ENCODE measurements at places on chromosomes 2 and 18.

DNA sequence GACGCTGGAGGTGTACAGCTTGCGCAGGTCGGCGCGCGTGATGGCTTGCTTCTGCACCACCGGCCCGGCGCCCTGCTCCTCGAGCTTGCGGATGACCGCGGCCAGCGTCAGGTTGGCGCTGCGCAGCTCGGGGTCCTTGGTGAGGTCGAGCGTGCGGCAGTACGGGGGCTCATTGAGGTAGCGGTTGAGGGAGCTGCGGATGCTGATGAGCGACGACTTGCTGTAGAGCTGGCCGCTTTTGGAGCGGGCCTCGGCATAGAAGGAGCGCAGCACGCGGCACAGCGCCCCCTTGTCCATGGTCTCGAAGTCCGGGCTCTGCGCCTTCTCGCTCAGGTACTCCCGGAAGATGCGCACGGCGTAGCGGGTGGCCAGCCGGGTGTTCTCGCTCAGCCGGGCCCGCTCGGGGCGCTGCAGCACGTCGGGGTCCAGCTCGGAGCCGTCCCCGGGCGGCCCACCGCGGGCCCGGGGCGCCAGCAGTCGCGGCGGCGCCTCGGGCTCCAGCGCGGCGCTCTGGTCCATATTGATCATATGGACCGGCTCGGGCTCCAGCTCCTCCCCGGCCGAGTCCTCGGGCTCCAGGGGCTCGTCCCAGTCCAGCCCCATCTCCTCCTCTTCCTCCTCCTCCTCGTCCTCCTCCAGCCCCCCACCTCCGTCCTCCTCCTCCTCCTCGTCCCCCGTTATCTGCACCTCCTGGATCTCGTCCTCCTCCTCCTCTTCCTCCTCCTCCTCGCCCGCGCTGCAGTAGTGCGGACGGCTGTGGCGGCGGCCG lies 523 bp downstream of the KCTD1 start:
- peak; percentile 57 for DNase-seq

DNA sequence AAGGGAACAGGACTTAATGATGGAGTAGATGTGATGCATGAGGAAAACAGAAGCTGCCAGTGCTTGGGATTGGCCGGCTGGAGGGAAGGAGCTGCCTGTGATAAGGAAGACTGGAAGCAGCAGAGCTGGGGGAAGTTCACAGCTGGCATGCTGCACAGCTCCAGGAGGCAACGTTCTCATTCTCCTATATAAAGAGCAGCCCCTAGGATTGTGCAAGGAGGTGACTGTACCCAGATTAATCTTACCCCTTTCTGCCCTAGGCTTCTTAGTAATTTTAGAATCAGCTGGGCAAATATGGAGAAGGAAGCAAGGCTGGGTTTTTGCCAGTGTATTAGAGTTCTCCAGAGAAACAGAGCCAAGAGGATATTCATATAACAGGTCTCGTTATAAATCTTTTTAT lies 155.8 kb downstream of the ALPK2 start:
- DNase-seq: no peak

DNA sequence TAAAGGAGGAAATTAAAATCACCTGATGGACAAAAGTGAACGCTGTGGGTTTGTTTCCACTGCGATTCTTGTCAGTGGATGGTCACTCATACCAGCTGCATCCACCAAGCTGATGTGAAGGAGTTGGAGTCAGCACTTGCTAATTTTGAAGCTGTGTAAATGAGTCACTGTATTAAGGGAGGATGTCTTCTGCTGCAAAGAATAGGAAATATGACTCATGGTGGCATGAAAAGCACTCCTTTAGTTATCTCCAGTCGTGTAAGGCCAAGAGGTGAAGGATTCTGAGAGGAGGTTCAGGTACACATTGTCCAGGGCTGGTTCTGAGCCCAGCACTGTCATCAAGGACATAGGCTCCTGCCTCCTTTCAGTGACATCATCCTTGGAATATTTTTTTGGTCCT lies 71.7 kb upstream of the SKOR2 start:
- DNase-seq: no peak

DNA sequence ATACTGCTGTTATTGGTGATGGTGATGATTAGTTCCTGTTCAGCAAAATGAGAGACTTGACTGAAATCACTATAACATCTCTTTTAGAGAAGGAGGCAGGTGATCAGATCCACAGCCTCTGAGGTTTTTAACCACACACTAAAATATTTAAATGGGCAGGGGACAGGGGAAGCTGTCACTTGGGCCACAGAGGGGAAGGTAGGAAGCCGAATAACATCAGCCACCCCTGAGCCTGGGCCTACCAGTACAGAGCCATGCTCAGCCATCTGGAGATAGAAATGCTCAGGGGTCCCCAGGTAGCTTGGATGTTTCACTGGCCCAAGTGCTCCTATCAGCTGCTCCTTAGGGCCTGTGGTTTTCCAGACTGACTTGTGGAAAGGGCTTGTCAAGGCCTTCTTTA lies 122.3 kb downstream of the MRO start:
- no peak for DNase-seq

DNA sequence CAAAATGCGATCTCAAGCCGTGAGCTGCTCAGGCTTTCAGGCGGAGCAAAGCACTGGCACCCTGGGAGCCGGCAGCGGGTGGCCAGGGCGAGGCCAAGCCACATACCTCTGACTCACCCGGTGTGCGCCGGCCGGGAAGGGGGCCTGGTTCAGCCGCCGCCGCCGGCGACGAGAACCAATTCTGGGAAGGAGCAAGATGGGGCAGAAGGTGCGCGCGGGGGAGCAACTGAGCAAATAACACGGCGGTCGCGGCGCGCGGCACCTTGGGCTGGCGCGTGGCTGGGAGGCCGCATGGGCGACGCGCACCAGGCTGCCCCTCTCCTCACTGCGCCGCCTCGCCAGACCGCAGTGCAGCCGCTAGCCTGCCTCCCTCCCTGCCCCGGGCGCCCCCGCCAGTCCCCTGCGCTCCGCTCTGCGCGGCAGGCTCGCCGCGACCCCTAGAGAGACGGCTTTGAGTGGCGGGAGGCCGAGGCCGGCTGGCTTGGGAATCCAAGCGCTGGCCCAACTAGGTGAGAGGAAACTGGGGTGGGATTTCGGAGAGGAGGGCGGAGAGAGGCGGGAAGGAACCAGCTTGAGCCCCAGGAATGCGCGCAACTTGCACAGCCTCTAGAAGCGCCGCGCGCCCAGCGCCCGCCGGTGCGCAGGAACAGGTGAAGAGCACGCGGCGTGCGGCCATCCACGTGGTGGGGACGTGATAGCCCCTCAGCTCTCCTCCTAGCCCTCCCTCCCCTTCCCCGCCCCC lies 3.2 kb downstream of the NRP2 start:
- no peak for DNase-seq

DNA sequence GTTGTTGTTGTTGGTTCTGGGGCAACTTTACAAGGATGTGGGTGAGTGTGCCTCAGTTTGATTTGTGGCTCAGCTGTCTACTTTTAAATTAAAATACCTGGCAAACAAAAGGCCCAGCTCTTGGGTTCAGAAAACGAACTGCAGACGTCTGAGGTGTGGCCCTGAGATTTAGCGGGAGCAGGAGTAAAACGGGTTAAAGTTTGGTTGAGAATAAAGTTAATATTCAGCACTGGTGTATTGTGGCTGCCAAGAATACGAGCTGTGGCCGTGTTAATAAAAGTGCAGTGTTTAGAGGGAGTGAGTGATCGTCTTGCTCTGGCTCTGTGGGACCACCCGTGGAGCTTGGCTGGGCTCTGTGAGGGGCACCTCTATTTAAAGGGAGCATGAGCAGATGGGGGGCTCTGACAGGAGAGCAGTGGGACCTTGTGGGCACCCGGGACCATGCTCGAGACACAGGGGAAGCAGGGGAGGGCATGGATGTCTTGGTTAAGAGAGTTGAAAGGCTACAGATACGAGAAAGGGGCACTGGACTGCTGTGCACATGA lies 80.3 kb downstream of the VAPA start:
- DNase-seq: no peak

DNA sequence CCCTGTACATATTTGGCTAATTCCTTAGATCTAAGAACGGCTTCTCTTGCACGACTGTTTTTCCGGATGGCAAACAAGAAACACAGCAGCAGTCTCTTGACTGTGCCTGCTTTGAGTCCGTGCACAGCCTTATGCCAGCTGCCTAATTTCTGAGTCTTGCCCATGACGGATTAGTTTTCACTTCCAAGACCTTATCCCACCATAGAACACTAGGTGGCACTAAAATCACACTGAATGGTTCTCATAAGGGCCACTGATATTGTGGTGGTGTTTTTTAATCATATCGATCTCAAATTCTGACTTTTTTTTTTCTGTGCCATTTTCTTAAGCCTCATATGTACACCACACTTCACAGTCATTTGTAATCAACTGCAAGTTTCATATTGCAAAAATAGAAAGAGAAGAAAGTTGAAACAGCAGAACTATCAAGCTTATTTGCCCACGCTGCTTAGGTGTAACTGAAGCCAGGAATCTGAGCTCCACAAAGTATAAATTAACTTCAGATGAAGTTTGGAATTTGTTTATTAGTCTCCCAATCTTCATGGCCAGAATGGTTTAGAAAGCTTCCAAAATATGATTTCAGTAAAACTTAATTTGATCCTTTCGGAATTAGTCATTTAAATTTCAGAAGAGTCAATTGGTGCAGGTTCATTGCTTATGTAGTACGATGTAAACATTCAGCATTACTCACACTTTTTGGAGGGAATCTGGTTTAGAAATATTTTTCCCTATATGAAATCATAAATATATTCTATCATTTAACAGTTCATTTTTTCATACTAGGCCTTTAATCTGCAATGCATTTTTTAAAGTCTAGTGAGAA lies 45.5 kb upstream of the SCN7A start:
- peak; percentile 64 for DNase-seq

DNA sequence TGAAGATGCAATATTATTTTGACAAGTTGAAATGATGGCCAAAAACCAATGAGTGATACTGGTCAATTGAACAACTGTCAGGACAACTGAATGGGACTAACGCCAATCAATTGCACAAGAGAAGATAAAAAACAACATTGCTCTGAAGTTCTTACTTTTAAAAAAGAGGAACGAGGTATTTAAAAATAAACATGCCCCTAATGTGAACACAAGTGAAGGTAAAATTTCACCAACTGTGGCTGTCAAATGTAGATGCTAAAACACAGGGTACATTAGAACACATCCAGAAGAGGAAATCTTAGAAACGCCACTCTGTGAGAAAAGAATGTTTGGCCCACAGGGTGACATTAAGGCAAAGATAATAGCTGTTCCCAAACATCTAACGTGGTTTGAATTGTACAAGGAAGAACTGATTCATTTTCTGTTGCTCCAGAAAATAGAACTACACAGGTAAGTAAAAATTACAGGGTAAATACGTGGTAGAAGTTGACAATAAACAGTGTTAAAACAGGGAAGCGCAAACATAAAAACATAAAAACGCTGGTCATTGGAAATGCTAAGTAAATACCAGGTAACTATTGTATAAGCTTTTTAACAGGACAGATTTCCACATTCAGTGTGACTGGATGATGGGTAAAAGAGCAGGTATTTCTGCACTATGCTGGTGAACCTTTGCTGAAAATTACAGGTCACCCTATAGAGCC lies 20.3 kb downstream of the LONRF2 start:
- no peak for DNase-seq

- no peak for DNase-seq
Measured at GRCh38 chr2:128748336-128748735, 429.7 kb upstream of the HS6ST1 start.

DNA sequence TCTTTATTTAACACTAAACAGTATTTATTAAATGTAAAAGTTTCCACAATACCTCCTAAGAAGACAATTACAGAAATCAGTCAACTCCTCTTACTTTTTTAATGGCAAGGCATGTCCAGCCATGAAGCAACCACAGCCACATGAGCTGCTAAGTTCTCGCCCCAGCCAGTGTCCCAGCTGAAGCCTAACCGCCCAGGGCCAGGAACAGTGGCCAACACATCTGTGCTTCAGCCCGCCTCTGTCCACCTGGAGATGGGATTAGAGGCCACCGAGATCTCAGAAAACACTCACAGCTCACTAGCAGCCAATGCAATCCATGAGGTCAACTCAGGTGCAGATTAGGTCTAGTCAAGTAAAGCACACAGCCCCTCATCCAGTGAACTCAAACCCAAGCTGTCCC lies 40.2 kb downstream of the PID1 start:
- DNase-seq: no peak

- no peak for DNase-seq
Measured at GRCh38 chr2:226220511-226220910, 579.1 kb downstream of the IRS1 start.

DNA sequence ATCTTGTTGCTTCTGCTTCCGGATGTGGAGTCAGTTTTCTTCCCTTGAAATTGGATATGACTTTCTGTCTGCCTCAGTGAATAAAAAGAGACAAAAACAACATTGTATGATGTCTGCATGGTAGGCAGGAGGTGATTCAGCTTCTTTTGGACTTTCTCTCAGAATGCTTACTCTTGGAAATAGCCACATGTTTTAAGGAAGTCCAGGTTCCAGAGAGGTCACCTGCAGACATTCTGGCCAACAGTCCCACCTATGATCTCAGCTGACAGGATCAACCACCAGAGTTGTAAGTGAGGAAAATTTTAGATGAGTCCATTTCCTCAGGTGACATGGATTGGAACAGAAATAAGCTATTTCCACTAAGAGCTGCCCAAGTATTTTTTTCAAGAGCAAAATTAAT lies 508.7 kb upstream of the FAM98A start:
- DNase-seq: no peak

DNA sequence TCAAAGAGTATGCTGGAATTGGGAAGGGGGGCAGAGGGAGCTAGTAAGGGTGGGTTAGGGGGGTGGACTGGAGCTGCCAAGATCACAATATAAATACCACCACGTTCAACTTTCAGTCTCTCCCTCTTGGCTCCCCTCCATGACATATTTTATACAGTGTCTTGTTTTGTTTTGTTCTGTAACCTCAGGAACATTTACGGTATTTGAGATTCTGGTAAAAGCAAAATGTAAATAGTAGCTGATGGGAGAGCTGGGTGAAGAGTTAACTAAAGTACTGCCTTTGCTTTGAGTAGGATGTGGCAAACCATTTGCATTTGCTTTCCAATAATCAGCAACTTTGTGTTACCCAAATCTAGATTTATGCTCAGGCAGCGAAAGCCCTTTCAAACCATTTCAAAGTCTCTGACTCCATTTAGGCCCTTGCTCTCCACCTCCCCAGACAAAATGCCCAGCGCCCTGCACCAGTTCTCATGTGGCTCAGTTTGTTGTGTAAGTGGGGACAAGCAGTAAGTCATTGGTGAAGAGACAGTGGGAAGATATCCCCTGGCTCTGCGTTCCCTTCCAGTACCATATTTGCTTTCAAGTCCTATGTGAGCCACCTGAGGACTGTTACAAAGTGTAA lies 17.4 kb downstream of the IRS1 start:
- DNase-seq: peak; percentile 95

GRCh38 chr2:69013142-69013839 lies at the start of gene ANTXR1:
Gene ANTXR1, plus strand, starts transcription at chr2:69013179. Its CDS starts 321 bp downstream, at chr2:69013500.
- peak; percentile 64 for DNase-seq

GRCh38 chr2:145108959-145109710 lies 589.2 kb upstream of the ZEB2 start:
- no peak for DNase-seq

GRCh38 chr2:145228506-145228905 lies 708.6 kb upstream of the ZEB2 start:
- DNase-seq: no peak

- no peak for DNase-seq
Measured at GRCh38 chr2:232473467-232473890, 14.2 kb downstream of the ECEL1 start.

GRCh38 chr2:139077099-139077737 lies 297.0 kb upstream of the NXPH2 start:
- DNase-seq: no peak
